ENCODE measurements at places on chromosomes 6 and 20.
A peak's percentile ranks its signal among the peaks of the same experiment; 100 is the strongest.

- peak; percentile 44 for DNase-seq
These were observed 220.2 kb upstream of the EXOC2 start for GRCh38 chr6:912871-913835.

DNA sequence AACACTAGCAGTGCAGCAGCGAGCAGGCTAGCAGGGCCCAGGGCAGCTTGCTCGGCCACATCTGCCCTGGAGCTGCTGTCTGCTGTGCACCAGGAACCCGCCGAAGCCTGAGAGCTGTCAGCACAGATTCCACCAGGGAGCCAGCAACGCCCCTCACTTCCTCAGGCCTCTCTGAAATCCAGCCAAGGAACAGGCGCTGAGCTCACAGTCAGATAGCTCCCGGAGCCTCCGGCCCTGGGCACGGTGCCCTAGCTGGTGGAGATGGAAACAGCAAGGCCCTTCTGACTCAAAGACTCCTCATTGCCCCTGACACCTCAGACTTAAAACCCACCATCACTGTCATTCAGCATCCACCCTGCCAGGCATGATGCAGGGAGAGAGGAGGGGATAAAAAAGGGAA is 839.4 kb downstream of the MAFB start:
- peak; percentile 27 for DNase-seq

- peak; percentile 81 for DNase-seq
These were observed 40.6 kb downstream of the ISM1 start for GRCh38 chr20:13261460-13262301.

- no peak for DNase-seq
These were observed 248.5 kb downstream of the BTBD3 start for GRCh38 chr20:12166053-12166717.

GRCh38 chr6:129992881-129993280 is 25.5 kb upstream of the L3MBTL3 start:
- no peak for DNase-seq

GRCh38 chr20:40390654-40391053 is 298.4 kb downstream of the MAFB start:
- no peak for DNase-seq

GRCh38 chr6:69580706-69581105 is 216.1 kb downstream of the LMBRD1 start:
- DNase-seq: no peak

- no peak for DNase-seq
These were observed 10.9 kb upstream of the NCOA3 start for GRCh38 chr20:47490795-47491194.

- DNase-seq: no peak
These were observed 106.0 kb downstream of the SH3BGRL2 start for GRCh38 chr6:79737172-79737571.

GRCh38 chr20:61299104-61299503 is 47.0 kb downstream of the CDH4 start:
- no peak for DNase-seq

DNA sequence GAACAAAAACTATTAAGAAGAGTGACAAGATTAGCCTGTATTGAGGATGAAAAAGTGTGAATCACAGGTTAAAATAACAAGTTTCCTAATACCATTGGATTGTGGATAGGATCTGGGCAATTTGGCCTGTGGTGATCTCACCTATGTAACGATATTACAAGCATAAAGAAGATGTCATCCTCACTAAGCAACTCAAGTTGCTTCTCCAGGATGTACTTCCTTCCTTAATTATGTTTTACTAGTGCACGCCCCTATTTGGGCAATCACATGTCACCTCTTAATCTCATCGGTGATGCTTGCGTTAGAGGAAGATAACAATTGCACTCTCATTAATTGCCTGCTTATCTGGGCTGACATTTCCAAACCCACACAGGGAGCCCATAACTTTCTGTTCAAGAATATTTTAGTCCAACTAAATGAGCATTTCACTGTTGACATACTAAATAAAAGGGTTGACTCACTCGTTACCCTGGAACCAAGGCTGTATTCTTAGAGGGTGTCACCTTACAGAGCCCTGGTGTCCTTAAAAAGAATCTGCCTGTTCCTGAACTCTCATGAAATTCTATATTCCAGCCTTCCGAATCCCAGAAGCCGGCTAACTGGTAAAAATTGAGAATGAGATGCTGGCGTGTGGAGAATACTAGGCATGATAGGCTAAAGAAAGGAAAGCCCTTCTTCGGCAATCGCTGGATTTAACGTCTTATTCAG is 88.2 kb upstream of the ATXN1 start:
- no peak for DNase-seq
